ENCODE measurements at places on chromosomes 4 and X. TPM values are rescaled to one million over a fixed set of nuclear protein-coding genes. Genes with fewer than 3 reads are reported as not detected.

Gene CCDC158
- 2.2 TPM for total RNA-seq

Gene DSPP
- not detected for total RNA-seq

Gene FRMPD4
- total RNA-seq, result not detected

Gene HTR2C
- total RNA-seq, result not detected

Gene MAGEA2B
- total RNA-seq, result not detected

Gene ADH1C
- total RNA-seq, result 3.6 TPM

Gene BEX1
- total RNA-seq, result 3.6 TPM

Gene OTUD6A
- not detected for total RNA-seq

DNA sequence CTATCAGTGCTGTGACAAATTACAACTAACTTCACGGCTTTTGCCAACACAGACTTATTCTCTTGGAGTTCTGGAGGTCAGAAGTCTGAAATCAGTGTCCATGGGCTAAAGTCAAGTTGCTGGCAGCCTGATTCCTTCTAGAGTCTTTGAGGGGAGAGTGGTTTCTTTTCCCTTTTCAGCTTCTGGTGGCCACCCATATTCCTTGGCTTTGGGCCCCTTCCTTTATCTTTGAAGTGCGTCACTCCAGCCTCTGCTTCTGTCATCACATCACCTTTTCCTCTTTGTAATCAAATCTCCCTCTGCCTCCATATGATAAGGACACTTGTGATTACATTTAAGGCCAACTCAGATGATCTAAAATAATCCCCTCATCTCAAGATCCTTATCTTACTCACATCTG is 9.0 kb downstream of the FAM114A1 start:
- no peaks in the 10 kb centered on the region for H3K4me1 ChIP-seq
- H3K27me3 ChIP-seq, result no peaks in the 10 kb centered on the region
- H3K27ac ChIP-seq, result no peak overlapping the region
- DNase-seq, result no peak

- H3K27ac ChIP-seq, result peak within 1 kb of the TSS; percentile 27
- DNase-seq, result peak; percentile 65
- no peaks in the 10 kb centered on the region for H3K4me1 ChIP-seq
- H3K36me3 ChIP-seq, result no peaks in the 10 kb centered on the region
- peak within 1 kb of the TSS; percentile 39 for H3K4me3 ChIP-seq
These were observed at the start of gene NUDT10 for GRCh38 chrX:51332188-51332942. Gene NUDT10, plus strand, starts transcription at chrX:51332822. Its CDS starts 144 bp downstream, at chrX:51332966.

- no peak overlapping the region for H3K27ac ChIP-seq
- DNase-seq, result no peak
- H3K27me3 ChIP-seq, result no peaks in the 10 kb centered on the region
- H3K4me1 ChIP-seq, result no peaks in the 10 kb centered on the region
- no peak overlapping the region for H3K4me3 ChIP-seq
These were observed 37.8 kb downstream of the PHKA2 start for GRCh38 chrX:18946157-18946556.

GRCh38 chr4:184384056-184384809 is 90.1 kb downstream of the IRF2 start:
- H3K27me3 ChIP-seq, result no peaks in the 10 kb centered on the region
- no peak for DNase-seq
- peak overlapping the region; percentile 64 for H3K27ac ChIP-seq

DNA sequence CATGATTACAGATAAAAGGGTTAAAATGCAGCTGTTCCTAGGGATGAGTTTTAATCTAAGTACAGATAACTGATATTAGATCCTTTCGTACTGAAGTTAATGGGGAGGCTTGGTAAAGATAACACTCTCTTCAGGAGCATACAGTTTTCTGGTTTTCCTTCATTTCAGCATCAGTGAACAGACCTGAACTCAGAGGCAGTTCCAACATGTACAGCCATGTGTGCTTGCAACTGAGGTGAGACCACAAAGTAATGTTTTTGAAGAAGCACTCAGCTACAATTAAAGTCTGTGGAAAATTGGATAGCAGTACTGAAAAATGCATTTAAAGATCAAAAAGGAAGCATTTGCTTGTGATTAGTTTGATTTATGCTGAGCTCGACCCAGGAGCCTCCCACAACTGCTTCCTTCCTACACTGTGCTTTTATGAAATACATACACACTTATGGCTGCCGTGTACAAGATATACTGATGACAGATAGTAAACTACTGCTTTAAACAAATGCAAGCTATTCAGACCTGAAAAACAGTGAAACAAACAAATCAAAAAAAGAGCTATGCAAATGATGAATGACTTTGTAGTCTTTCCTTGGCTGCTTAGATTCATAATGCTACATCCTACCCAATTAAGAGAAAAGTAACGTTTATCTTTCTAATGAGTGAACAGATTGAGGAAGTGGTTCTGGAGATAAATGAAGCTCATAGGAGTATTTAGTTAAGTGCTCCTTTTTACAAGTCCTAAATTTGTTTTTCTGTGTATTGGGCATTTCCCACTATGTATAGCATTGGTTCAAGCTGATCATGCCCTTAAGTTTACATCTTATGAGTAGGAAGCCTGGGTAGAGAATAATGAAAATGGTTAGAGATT is 68.4 kb downstream of the PDLIM5 start:
- peaks cover 43% of the 10 kb centered on the region for H3K4me1 ChIP-seq
- H3K27ac ChIP-seq, result peak overlapping the region; percentile 99
- no peak overlapping the region for H3K4me3 ChIP-seq
- H3K36me3 ChIP-seq, result no peaks in the 10 kb centered on the region
- no peak for DNase-seq
- no peaks in the 10 kb centered on the region for H3K27me3 ChIP-seq

DNA sequence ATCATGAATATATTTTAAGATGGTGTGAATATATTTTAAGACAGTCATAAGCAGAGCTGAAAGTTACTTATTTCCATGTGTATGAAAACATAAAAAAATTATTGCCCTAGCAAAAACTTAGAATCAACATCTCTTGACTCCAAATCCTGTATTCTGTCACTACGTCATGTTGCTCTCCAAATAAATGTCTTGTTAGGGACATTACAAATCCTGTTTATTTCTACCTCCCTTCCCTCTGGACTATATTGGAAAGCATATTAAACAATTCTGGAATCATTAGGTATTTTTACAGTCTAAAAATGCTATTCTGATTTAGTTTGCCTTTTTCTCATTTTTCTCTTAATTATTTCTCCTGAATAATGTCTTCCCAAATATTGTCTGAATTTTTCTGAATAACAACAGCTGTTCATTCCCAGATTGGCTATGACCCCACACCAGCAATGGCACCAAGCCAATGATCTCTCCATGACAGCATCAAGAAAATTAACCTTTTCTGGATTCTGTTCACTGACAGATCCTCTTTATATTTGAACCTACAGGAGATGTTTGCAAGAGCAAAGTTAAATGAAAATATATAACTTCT is 523.1 kb downstream of the IQCM start:
- H3K27me3 ChIP-seq, result no peaks in the 10 kb centered on the region
- no peaks in the 10 kb centered on the region for H3K36me3 ChIP-seq
- no peaks in the 10 kb centered on the region for H3K4me1 ChIP-seq
- no peak overlapping the region for H3K4me3 ChIP-seq
- no peak overlapping the region for H3K27ac ChIP-seq

- H3K36me3 ChIP-seq, result no peaks in the 10 kb centered on the region
- no peaks in the 10 kb centered on the region for H3K4me1 ChIP-seq
- H3K27me3 ChIP-seq, result no peaks in the 10 kb centered on the region
- H3K4me3 ChIP-seq, result no peak overlapping the region
These were observed 47.2 kb downstream of the CXCL1 start for GRCh38 chr4:73916172-73916925.

- no peak for DNase-seq
- no peaks in the 10 kb centered on the region for H3K4me1 ChIP-seq
- no peak overlapping the region for H3K27ac ChIP-seq
- H3K27me3 ChIP-seq, result no peaks in the 10 kb centered on the region
- H3K36me3 ChIP-seq, result no peaks in the 10 kb centered on the region
These were observed 28.8 kb downstream of the SUPT20HL2 start for GRCh38 chrX:24285082-24285481.

DNA sequence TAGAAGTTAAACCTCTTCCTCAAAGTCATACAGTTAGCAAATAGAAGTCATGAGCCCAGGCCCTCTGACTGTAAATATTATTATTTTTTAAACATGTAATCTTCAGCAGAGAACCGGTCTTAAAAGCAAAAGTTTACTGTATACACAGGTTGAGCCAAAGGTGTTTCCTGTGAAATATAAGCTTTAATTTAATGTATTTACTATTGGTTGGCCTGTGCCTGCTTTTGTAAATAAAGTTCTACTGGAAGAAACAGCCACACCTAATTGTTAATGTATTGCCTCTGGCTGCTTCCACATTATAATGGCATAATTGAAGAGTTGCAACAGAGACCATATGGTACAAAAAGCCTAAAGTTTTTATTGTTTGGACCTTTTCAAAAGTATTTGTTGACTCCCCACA is 61.0 kb upstream of the PRDM8 start:
- H3K4me3 ChIP-seq, result no peak overlapping the region
- H3K36me3 ChIP-seq, result no peaks in the 10 kb centered on the region
- H3K27me3 ChIP-seq, result no peaks in the 10 kb centered on the region
- no peak for DNase-seq

- no peaks in the 10 kb centered on the region for H3K4me1 ChIP-seq
- H3K4me3 ChIP-seq, result no peak overlapping the region
- no peaks in the 10 kb centered on the region for H3K36me3 ChIP-seq
These were observed 124.4 kb upstream of the PUDP start for GRCh38 chrX:7272346-7272745.

- no peak overlapping the region for H3K4me3 ChIP-seq
- H3K36me3 ChIP-seq, result no peaks in the 10 kb centered on the region
- no peak for DNase-seq
- no peaks in the 10 kb centered on the region for H3K4me1 ChIP-seq
These were observed 95.6 kb downstream of the STOX2 start for GRCh38 chr4:184000457-184001396.

GRCh38 chr4:75698162-75698962 is 25.2 kb upstream of the G3BP2 start:
- no peaks in the 10 kb centered on the region for H3K36me3 ChIP-seq
- H3K4me3 ChIP-seq, result no peak overlapping the region
- H3K27ac ChIP-seq, result no peak overlapping the region
- DNase-seq, result no peak
- H3K4me1 ChIP-seq, result no peaks in the 10 kb centered on the region

GRCh38 chrX:39336671-39337311 is 535.5 kb downstream of the MID1IP1 start:
- no peaks in the 10 kb centered on the region for H3K4me1 ChIP-seq
- peak overlapping the region; percentile 75 for H3K27ac ChIP-seq
- DNase-seq, result peak; percentile 70
- no peaks in the 10 kb centered on the region for H3K36me3 ChIP-seq
- H3K27me3 ChIP-seq, result no peaks in the 10 kb centered on the region
- no peak overlapping the region for H3K4me3 ChIP-seq

- H3K27ac ChIP-seq, result no peak overlapping the region
- peaks cover 3% of the 10 kb centered on the region for H3K27me3 ChIP-seq
- H3K4me3 ChIP-seq, result no peak overlapping the region
- H3K36me3 ChIP-seq, result no peaks in the 10 kb centered on the region
- no peaks in the 10 kb centered on the region for H3K4me1 ChIP-seq
These were observed 31.0 kb downstream of the RAB40A start for GRCh38 chrX:103488332-103488731.

GRCh38 chr4:57077550-57078343 is 32.4 kb downstream of the IGFBP7 start:
- DNase-seq, result no peak
- H3K27ac ChIP-seq, result no peak overlapping the region
- H3K36me3 ChIP-seq, result no peaks in the 10 kb centered on the region
- no peak overlapping the region for H3K4me3 ChIP-seq
- H3K4me1 ChIP-seq, result peaks cover 12% of the 10 kb centered on the region

GRCh38 chr4:23006756-23007155 is 314.0 kb downstream of the GBA3 start:
- no peaks in the 10 kb centered on the region for H3K36me3 ChIP-seq
- no peaks in the 10 kb centered on the region for H3K4me1 ChIP-seq
- DNase-seq, result no peak
- no peaks in the 10 kb centered on the region for H3K27me3 ChIP-seq

DNA sequence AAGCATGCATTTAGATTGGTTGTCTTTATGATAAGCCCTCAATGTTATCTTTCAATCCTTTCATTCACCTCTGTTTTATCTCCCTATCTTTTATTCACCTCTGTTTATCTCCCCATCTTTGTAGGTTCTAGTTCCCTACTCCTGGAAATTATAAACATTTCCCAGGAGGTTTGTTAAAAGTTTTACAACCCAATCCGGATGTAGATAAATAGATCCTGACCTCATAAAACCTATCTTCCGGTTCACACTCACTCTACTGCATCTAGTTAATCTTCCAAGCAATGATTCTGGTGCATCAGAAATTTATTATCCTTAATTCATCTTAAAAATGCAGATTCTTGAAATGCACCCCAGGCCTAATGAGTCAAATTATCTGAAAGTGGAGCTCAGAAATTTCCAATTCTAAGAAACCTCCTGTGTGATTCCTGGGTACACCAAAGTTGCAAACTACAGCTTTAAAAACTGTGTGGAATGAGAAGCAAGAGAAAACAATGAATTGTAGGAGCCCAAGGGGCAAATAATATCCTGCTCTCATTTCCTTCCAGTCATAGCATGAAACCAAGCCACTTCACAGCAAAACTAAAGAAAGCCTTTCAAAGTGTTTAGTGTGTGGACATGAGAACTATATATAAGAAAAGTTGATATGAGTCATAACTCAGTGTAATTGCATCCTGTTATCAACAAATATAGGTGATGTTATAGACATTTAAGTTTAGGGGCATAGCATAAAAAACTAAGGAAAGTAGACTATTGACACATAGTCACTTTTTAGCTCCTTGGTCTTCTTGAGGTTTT is 51.1 kb upstream of the UGT8 start:
- H3K4me1 ChIP-seq, result no peaks in the 10 kb centered on the region
- H3K4me3 ChIP-seq, result no peak overlapping the region
- DNase-seq, result no peak
- H3K27me3 ChIP-seq, result no peaks in the 10 kb centered on the region
- H3K27ac ChIP-seq, result no peak overlapping the region

GRCh38 chr4:162461952-162462351 is 298.2 kb upstream of the FSTL5 start:
- no peaks in the 10 kb centered on the region for H3K27me3 ChIP-seq
- no peak overlapping the region for H3K27ac ChIP-seq
- no peak overlapping the region for H3K4me3 ChIP-seq
- no peaks in the 10 kb centered on the region for H3K4me1 ChIP-seq
- no peak for DNase-seq

DNA sequence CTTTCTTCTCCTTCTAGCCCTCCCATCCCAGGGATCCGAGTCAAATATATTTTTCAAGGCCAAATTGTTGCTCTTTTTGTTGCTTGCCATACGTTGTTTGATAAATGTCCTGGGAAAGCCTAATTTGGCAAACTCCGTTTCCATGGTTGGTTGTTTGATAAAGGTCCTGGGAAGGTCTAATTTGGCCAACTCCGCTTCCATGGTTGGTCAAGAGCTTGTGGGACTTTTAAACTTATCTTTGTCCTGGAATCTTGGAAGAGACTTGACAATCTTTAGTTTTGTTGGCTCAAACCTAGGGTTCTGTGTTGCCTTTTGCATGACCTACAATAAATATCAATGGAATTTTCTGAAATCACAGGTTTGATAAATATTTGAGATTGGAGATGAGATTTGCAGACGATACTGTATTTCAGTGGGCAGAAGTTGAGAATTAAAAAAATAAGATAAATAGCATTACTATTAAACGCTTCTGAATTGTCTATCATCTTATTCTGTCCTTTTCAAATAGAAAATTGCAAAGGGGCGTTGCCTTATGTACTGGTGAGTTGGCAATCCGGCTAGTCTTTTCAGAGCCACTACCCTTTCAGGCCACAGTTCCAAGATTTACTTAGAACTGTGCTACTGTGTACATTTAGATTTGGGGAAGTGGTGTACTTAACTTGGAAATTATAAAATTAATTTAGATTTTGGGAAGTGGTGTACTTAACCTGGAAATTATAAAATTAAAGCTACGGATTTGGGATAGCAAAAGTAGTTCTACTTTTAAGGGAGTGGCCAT is 804 bp downstream of the OSTC start:
- H3K36me3 ChIP-seq, result no peaks in the 10 kb centered on the region
- no peak for DNase-seq
- peak overlapping the region; percentile 89 for H3K4me3 ChIP-seq
- H3K27ac ChIP-seq, result peak overlapping the region; percentile 86
- peaks cover 5% of the 10 kb centered on the region for H3K4me1 ChIP-seq
